ENCODE measurements at places on chromosomes 7 and 10.

GRCh38 chr10:19572056-19572455 lies 244.2 kb upstream of the PLXDC2 start:
- DNase-seq: no peak

DNA sequence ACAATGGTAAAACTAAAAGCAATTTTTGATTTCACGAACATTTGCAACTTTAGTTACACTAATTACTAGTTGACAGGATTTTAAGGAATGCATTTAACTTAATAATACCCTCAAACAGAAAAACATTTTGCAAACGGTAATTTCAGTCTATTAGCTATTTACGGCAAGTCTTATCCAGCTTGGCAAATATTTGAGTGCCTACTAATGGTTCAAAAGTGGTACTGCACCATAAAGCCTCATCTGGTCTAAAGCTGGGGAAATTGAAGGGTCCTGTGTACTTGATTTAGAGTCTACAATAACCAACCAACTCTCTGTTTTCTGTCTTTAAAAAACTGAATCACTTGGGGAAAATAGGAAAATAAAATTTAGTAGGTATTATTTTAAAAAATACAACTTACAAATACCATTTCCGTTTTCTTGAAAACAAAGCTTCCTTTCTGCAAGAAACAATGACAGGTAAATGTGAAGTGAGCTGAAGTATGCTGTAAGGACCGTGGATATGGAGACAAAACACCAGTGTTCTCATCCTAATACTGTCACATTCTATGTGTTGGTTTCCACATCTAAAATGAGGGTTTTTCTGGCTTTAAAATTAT lies 142.3 kb downstream of the VPS50 start:
- no peak for DNase-seq

DNA sequence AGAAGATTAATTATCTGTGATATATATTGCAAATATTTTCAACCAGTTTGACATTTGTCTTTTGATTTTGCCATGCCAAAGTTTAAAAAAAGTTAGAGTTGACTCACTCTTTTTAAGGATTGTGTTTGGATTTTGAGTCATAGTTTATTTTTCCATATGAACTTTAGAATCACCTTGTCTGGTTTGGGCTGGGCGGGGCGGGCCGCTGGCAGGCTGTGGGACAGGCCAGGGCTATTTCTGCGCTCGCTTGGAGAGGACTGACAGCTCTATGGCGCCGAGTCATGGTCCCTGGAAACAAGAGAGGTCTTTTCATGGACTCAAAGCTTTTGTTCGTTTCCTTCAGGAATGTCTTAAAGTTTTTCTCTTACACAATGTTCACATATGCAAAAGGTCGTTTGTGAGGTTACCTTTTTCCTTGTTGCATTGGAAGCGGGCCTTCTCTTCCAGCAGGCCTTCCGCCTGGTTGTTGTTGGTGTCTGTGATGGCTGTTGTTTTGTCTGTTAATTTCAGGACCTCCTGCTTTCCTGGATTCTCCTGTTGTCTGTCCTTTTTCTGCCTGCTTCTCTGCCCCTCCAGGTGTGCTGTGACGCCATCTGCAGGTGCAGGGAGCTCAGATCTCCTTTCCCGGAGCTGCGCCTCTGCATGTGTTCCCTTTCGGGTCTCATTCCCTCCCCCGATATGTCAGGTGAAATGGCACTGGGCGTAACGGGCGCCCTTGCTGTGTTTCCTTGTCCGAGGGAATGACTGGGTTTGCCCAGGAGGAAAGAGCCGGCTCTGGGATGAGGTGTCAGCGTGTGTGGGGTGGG lies 53.8 kb downstream of the INPP5A start:
- no peak for DNase-seq

- no peak for DNase-seq
Measured at GRCh38 chr7:84021292-84021908, 173.2 kb downstream of the SEMA3A start.

DNA sequence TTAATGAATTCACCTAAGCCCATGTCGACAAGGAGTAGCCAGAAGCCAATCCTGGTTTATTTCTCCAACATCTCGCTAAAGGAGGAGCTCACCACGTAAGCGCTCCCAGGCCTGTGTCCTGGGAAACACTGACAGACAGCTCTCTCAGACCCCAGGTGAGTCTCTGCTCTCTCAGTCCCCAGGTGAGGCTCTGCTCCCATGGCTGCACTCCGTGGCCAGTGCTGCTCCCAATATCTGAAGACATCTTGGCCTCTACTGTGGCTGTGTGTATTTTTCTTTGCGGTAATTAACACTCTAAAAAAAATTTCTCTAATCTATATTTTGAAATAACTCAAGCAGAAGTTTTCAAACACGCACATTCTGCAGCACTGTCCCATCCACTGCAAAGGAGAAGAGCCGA lies 564.5 kb downstream of the PTPRN2 start:
- no peak for DNase-seq

DNA sequence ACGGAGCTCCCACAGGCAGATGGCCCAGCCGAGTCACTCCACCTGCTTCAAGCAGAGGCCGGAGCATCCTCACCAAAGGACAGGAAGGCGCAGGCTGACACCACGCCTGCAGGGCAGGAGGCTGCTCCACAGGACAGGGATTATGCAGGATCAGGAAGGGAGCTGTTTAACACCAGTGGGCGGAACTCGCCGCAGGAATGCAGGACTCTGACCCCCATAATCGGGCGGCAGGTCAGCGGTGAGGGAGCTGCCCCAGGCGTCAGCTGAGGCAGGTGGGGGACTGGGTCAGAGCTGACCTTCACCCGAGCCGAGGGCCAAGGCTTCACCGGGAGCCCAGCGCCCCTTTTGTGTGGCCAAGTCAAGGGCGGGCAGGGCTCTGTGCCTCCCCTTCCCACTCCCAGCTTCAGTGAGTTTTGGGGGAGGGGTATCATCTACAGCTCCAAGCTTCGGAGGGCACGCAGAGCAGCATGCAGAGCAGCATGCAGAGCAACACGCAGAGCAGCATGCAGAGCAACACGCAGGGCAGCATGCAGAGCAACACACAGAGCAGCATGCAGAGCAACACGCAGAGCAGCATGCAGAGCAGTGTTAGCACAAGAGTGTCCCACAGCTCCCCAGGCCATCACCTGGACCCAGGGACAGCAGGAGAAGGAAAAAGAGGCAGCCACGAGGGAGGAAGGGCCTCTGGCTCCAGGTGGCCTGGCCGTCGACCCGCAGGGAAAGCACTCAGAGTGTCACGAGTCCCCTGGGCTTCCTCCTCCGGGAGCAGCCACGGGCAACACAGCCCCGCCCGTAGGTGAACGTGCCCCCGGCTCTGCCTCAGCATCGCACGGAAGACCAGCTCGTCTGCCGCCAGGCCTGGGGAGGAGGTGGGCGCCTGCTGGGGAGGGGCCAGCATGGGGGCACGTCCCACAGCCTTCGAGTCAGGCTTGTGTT lies 151.7 kb upstream of the PPP2R2D start:
- no peak for DNase-seq

DNA sequence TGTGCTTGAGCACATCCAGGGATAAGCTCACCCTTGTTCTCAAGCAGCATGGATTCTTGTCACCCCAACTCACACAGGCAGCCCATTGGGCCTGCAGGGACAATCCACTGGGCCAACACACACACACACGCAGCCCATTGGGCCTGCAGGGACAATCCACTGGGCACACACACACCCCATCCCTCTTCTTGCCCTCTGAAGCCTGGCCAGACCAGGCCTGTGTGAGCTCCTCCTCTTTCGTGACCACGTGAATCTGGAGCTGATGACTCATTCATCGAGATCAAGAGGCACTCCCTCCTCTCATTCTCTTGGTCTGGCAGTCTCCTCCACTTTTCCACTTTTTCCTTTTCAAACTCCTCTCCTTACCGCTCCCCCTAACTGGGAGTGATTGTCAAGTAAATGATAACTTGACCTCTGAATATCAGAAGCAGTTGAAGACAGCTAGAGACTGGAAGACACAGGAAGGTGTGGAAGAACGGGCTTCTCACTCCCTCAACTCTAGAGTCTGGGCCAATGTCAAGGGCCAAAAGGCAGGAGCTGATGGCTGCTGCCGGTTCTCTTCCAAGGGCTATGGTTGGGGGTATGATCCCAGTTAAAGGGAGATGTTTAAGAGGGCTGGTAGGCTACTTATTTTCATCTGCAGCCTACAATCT lies 89.7 kb downstream of the HIPK2 start:
- DNase-seq: no peak

DNA sequence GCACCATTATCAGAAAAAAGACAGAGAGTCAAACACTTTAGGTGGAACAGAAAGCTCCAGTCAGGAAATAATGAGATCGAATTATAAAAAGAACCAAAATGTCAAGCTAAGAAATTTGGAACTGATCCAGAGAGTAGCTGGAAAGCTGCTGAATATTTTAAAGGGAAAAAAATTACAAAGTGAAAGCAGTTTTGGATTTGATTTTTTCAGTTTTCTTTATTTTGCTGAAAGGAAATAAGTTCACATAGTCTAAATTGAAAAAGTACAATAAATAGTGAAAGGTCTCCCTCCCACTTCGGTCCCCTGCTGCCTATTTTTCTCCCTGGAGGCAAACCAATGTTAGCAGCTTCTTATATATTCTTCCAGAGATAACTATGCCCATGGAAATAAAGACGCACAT lies 11.3 kb upstream of the TOMM7 start:
- no peak for DNase-seq

DNA sequence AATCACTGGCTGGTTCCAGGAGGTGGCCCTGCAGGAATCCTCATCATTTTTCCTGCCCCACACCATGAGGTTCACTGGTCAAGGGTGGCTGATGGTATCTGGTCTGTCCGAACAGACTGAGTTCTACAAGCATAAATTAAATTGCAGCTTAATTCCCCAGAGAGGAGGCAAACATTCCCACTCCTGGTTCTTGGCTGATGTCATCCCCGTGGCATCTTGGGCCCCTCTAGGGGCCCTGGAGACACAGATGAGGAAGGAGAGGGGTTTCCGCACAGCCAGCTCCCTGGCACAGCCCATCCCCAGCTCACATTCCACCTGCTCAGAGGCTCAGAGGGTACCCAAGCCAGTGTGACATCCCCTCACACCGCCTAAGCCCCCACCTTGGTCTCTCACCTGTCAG lies 5.3 kb upstream of the KLRG2 start:
- no peak for DNase-seq

DNA sequence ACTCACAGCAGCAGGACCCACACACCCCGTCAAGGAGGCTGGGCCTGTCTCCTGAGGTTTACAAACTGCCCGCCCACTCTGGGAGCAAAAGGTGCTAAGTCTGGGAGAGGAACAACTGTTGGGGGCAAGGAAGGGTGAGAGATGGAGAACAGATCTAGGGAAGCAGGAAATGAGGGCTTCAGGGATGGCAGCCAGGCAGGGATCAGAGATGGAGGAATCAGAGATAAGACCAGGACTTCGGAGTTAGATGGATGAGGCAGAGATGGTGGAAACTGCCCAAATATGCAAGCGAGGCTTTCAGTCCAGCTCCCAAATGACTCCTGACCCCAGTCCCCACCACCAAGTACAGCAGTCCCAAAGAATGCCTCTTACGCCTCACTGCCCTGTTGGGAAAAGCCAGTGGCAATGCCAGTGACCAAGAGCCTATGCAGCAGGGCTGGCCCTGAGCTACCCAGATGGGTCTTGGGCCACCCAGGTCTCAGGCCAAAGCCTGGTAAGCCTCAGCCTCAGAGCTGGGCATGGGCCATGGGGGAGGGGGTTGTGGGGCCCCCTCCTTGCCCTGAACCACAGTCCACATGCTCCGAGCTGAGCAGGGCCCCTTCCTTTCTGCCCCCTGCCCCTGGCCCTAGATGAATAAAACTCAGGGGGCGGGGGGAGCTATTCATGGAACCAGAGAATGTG lies 39.5 kb upstream of the SLF2 start:
- DNase-seq: no peak

- DNase-seq: no peak
Measured at GRCh38 chr7:95046494-95047240, 139.3 kb downstream of the PPP1R9A start.

DNA sequence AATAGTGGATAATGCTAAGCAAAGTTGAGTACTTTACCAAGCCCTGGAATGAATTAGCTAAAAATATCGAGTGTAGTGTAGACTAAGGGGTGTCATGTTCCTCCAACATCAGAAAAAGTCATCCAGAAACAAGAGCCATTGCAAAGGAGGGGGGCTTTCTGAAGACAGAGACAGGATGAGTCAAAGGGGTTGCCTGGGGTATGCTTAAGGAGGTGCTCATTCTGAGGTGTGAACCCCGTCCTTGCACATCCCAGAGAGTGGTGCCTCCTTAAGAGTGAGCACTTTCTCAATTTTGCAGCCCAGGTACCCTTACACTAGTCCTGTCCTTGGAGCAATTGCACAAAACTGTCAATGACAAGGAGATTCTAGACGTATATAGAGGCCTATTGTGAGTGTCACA lies 43.1 kb upstream of the C10orf71 start:
- no peak for DNase-seq

DNA sequence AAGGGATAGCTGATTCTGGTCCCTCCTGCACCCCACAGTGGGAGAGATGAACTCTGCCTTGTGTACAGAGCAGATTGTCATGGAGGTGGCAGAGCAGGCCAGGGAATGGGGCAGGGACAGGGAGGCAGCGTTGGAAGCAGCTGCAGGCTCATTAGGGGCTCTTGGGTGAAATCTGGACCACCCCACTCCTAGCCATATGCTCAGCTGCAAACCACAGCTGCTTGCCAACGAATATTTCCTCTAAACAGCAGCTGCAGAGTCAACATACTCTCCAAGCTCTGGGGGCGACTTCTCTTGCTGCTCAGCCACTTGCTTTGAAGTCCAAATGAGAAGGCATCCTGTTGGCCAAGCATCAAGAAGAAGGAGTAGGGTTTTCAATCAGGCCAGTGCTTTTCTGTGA lies 302.3 kb upstream of the AUTS2 start:
- DNase-seq: no peak

- no peak for DNase-seq
Measured at GRCh38 chr7:55409482-55410225, 44.5 kb downstream of the LANCL2 start.

- DNase-seq: no peak
Measured at GRCh38 chr10:11245095-11245479, 227.4 kb downstream of the CELF2 start.

- DNase-seq: no peak
Measured at GRCh38 chr7:21914671-21915070, 31.0 kb downstream of the CDCA7L start.

DNA sequence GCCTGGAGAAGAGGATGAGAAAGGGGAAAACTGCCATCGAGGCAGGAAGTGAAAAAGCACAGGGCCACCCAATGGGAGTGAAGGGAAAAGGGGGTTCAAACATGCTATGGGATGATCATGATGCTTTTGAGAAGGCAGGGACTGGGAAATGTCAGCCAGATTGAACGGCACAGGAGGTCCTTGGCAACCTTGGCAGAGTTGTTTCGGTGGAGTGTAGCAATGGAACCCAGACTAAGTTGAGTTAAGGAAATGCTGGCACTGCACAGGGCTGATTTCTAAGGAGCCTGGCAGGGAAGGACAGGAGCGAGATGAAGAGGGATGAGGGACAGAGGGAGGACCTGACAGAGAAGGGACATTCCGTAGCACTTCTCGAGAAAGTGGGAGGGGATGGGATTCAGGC lies 101.4 kb downstream of the PIP4K2A start:
- no peak for DNase-seq

GRCh38 chr7:98423043-98423442 lies 22.2 kb upstream of the BAIAP2L1 start:
- no peak for DNase-seq
